ENCODE measurements at places on chromosomes 2 and 18.

GRCh38 chr2:20122864-20123263, 71.4 kb upstream of the LAPTM4A start:
- no peaks in the 10 kb centered on the region for H3K4me1 ChIP-seq
- no peak for DNase-seq
- H3K27ac ChIP-seq = no peak overlapping the region
- H3K4me3 ChIP-seq = no peak overlapping the region
- H3K36me3 ChIP-seq = no peaks in the 10 kb centered on the region

DNA sequence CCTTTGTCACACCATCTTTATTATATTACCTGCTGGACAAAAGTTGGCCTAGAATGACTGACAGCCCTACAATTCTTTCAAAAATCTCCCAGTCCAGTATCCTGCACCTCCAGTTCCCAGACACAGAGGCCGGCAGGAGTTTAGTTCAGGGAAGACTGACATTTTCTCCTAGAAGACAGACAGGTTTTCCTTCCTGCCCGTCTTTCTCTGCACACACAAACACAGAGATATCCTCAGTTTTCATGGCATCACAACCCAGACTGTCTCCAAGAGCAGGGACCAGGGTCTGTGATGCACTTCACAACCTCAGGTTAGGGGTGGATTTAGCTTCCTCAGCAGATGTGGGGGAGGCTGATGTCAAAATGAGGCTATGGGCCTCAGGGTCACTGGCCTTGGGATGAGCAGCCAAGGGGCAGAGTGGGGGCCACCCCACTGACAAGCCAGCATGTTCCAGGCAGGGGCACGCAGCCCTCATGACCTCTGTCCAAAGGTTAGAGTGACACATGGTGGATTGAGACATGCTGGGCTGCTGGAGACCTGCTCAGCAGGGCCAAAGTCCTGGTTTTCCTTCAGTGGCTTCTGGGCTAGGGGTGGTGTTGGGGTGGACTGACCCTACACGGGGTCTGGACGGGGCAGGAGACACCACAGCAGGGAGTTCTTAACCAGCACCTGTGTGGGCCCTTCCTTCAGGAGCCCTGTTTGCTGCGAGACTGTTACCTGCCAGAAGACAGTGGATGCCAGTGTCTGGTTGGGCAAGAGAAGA, 70.5 kb downstream of the SFXN5 start:
- DNase-seq = no peak
- H3K27ac ChIP-seq = no peak overlapping the region
- H3K27me3 ChIP-seq = no peaks in the 10 kb centered on the region
- no peaks in the 10 kb centered on the region for H3K4me1 ChIP-seq
- H3K4me3 ChIP-seq = no peak overlapping the region

DNA sequence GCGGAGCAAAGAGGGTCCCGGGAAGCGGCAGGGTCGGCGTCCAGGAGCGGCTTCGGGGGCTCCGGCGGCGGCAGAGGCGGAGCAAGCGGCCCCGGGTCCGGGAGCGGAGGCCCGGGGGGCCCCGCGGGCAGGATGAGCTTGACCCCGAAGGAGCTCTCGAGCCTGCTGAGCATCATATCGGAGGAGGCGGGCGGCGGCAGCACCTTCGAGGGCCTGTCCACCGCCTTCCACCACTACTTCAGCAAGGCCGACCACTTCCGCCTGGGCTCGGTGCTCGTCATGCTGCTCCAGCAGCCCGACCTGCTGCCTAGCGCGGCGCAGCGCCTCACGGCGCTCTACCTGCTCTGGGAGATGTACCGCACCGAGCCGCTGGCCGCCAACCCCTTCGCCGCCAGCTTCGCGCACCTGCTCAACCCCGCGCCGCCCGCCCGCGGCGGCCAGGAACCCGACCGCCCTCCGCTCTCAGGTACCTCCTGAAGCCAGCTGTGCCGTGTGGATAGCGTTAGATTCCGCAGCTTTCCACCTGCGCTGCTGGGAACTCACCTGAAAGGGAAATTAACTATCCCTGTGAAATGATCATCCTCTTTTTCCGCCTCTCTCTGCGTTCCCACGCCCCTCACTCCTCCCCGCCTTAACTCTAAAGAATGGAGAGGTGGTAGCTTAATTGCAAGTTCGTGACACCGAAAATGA, 472 bp downstream of the CNOT11 start:
- H3K36me3 ChIP-seq = peaks cover 15% of the 10 kb centered on the region
- peaks cover 61% of the 10 kb centered on the region for H3K4me1 ChIP-seq

DNA sequence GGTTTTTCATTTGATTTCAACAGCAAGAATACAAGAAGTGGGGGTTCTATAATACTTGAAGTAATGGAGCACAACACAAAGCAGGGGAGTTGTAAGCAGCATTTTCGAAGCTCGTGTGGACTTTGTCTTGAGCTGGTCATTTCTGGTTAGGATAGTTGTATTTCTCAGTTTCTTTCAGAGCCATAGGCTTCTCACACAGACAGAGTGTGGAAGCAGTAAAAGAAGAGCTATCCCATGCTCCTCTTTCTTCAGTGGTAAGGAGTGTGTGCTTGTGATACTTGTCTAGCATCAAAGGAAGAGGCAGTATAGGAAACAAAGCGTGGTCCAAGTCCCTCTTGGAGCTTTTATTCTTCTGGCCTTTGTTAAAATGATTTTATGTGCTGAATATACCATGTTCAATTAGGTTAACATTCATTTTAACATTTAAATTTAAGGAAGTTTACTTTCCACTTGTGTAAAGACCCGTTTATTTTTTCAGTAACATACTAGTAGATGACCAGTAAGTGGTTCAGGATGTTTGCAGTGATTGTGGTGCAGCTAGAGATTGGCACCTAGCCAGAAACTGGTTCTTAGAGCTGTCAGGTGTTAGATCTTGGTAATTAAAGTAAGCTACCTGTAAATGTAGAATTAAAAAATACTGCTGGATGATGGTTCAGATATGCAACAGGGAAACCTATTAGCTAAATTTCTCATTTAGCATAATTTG, 14.6 kb downstream of the CCNYL1 start:
- no peak overlapping the region for H3K27ac ChIP-seq
- DNase-seq = no peak
- no peaks in the 10 kb centered on the region for H3K36me3 ChIP-seq
- no peaks in the 10 kb centered on the region for H3K27me3 ChIP-seq
- H3K4me3 ChIP-seq = no peak overlapping the region
